CD4-positive, alpha-beta T cell treated with Interleukin-17A for 1 hour (primary cell): ENCODE measurements at places on chromosomes 3 and 15.

- no peak for DNase-seq
Measured at GRCh38 chr3:175421902-175422301, 562.8 kb downstream of the NAALADL2 start.

DNA sequence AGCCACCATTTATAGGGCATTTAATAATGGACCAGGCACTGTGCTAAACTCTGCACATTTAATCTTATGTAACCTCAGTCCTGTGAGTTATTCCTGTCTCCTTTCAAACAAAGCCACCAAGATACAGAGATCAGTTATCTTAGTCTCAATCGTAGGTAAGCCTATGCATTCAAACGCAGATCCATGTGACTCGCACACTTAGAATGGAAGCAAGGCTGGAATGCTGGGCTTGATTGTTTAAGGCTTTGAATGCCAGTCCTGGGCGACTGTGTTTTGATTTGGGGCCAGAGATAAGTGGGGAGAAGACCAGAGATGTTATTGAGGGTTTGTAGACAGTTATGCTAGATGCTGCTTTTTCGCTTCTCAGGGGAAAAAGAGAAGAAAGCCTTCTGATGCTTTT, 22.2 kb downstream of the MED12L start:
- DNase-seq = no peak

GRCh38 chr3:136844724-136845123, 17.3 kb upstream of the NCK1 start:
- DNase-seq = no peak

DNA sequence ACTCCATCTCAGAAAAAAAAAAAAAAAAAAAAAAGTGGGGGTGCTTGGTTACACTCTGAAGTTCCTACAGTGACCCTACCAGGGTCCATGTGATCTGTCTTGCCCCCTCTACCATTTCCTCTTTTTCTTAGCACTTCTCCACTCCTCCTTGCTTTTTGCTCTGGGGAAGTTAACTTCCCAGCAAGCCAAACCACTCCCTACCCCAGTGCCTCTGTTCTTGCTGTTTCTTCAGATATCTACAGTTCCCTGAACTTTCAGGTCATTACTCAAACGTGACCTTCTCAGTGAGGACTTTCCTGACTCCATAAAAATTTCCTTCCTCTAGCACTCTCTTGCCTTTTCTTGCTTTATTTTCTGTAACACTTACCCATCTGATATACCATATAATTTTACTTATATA, 61.1 kb upstream of the GCNT3 start:
- no peak for DNase-seq

DNA sequence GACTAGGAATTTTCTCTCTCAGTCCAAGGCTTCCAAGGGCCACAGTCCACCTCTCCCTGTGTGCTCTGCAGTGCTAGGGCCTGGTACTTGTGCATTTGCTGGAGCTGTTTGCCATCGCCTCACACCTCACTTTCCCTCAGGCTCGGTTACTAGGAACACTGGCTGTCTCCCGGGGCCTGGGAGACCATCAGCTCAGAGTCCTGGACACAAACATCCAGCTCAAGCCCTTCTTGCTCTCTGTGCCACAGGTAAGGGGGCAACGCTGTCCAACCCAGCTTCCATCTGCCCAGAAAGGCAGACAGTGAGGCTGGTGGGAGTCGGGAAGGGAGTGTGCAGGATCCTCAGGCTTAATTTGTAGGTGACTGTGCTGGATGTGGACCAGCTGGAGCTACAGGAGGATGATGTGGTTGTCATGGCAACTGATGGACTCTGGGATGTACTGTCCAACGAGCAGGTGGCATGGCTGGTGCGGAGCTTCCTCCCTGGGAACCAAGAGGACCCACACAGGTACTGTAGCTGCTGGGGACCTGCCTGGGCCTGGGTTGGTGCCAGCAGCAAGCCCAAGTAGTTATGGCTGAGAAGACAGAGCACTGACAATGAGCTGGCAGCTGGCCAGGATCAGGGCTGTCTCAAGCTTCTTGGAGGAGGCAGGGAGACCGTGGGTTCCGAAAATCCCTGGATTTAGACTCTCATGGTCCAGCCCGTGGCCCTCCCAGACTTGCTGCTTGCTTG, 3.4 kb downstream of the PPM1M start:
- no peak for DNase-seq

- no peak for DNase-seq
Measured at GRCh38 chr3:187913617-187914033, 168.4 kb upstream of the BCL6 start.

DNA sequence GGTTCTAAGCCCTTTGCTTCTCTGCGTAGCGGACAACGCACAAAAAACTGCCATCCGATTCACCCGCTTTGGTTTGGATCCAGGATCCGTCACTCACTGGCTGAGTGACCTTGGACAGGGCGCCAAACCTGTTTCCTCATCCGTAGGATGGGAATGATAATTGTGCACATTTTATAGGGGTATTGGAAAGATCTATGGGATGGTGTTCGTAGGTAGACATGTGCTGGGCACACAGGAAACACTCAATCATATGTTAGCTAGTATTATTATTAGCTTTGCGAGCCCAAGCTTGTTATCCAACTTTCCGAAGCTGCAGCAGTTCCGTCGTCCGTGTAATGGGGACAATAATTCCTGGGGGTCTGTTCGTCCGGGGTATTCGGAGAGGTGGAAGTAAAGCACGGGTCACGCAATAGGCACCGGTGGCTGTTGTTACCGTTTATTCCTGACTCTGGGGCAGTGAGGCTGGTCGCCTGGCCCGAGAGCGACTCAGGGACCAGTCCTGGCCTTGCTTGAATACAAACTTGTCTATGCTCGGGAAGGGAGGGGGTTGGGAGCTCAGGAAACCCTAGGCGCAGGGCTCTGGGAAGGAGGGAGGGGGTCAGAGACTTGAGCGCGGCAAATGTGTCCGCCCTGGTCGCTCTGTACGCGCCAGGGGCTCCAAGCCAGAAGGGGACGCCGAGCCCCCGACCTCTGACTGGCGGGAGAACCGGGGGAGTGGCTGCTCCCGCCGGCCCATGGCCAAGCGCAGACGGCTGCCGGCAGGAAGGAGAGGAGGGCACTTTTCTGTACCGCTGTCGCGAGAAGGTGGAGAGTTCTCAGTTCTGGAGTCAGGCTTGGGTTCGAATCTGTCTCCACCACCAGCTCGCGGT, 1.3 kb downstream of the SPSB4 start:
- no peak for DNase-seq

GRCh38 chr15:81339321-81339720, 15.4 kb upstream of the STARD5 start:
- DNase-seq = no peak

DNA sequence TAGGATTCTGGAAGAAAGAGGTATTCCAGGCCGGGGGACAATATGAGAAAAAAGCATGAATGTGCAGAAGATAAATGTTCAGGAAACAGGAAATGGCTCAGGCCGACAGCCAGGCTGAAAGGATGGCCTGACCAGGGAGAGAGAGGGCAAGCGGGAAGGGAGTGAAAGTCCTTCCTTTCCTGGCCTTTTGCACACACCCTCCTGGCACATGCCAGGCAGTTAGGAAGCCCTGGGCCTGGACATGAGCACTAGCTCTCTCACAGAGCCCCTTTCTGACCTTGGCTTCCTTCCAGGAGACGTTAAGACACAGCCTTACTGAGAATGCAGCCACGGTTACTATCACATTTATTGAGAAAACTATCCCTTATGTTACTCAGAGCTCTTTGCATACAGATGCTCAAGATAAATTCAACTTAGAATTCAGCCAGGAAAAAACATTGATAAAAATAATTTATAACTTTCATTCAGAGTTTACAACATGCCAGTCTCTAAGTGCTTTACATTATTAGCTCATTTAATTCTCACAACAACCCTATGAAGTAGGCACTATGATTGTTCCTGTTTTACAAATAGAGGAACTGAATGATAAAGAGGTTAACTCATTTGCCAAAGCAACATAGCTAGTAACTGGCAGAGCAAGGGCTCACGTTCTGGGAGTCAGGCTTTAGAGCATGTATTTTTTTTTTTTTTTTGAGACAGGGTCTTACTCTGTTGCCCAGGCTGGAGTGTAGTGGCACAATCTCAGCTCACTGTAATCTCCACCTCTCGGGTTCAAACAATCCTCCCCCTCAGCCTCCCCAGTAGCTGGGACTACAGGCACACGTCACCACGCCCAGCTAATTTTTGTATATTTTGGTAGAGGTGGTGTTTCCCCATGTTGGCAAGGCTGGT, 39.4 kb upstream of the SMAD3 start:
- DNase-seq = no peak

GRCh38 chr15:67358391-67358790, 103.8 kb downstream of the IQCH start:
- no peak for DNase-seq

- DNase-seq = no peak
Measured at GRCh38 chr3:100865442-100865841, 127.8 kb downstream of the ABI3BP start.

- no peak for DNase-seq
Measured at GRCh38 chr3:147312786-147313280, 93.5 kb downstream of the ZIC4 start.
